ENCODE measurements at places on chromosomes 16 and 17.
A peak's percentile ranks its signal among the peaks of the same experiment; 100 is the strongest.

DNA sequence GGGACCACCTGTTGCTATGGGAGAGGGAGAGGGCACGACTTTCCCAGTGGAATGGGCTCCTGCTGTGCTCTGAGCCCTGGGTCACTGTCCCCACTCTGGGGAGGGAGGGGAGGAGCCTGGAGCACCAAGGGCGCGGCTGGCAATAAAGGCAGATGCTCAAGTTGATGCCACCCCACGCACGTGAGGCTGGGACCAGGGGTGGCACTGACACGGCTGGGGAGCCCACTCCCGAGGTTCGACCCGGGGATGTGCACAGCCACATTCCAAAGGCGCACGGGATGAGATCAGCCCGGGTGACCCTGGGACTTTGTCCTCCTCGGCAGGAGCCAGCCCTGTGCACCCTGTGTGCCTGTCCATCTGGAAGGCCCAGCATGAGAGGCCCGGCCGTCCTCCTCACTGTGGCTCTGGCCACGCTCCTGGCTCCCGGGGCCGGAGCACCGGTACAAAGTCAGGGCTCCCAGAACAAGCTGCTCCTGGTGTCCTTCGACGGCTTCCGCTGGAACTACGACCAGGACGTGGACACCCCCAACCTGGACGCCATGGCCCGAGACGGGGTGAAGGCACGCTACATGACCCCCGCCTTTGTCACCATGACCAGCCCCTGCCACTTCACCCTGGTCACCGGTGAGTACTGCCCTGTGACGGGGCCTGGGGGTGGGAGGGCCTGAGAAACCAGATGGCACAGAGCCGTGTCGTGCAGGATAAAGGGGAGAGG is at the start of gene ENPP7:
Gene ENPP7 (plus strand): TSS at position 175 of the 715 bp plus-strand sequence. CDS start 197 bp downstream, at position 372.
- no peak for DNase-seq

GRCh38 chr17:81735264-81736102 is 23.4 kb downstream of the SLC25A10 start:
- DNase-seq: peak; percentile 65

DNA sequence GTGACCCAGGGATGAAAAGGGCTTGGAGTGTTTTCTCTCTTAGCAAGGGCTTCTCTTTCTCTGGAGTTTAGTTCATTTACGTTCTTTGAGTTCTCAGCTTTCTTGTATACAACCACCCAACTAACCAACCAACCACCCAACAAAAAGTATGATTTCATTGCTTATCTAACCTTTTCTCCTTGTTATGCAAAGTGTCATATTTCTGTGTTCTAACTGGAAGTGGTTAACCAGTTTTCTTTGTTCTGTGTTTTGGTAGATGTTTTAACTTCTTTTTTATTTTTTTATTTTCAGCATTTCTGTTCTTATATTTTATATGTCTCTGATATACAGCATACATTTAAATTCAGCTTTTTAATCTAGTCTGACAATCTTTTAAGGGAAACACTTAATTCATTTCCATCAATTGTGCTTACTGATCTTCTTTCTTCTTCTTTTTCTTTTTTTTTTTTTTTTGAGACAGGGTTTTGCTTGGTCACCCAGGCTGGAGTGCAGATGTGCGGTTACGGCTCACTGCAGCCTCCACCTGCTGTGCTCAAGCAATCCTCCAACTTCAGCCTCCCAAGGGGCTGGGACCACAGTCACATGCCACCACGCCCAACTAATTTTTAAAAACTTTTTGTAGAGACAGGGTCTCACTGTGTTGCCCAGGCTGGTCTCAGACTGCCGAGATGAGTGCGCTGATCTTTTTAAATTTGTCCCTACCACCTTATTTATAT is 29.6 kb downstream of the NLK start:
- DNase-seq: no peak

DNA sequence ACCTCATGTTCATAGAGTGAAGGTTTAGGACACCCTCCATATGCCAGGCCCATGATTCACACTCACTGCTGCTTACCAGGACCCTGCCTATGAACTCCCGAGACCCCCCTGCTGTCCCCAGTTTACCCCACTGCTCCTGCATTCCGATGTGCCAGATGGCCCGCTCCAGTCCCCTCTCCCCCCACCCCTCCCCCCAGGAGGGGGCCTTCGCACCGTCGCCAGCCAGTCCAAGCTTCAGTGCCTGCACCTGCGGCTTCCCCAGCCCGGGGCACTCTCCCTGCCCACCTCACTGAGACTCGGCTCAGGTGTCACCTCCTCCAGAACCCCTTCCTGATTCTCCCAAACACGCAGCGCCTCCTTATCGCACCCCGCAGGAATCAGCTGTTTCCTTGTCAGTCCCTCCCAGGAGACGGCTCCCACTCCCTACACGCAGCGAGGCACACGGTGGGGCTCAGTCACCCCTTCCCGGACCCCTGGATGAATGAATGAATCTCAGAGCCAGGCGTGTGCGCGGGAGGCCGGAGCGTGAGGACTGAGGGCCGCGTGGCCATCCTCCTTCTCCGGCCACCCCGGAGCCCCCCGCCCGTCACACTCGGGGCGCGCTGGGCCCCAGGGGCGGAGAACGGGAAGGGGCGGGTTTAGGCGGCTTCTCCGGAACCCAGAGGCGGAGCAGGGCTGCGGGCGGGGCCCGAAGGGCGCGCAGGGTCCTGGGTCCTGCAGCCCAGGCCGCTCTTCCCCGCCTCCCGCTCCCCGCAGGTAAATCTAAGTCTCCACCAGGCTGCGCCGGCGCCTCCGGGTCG is 1.6 kb downstream of the MYO1C start:
- DNase-seq: peak; percentile 81

DNA sequence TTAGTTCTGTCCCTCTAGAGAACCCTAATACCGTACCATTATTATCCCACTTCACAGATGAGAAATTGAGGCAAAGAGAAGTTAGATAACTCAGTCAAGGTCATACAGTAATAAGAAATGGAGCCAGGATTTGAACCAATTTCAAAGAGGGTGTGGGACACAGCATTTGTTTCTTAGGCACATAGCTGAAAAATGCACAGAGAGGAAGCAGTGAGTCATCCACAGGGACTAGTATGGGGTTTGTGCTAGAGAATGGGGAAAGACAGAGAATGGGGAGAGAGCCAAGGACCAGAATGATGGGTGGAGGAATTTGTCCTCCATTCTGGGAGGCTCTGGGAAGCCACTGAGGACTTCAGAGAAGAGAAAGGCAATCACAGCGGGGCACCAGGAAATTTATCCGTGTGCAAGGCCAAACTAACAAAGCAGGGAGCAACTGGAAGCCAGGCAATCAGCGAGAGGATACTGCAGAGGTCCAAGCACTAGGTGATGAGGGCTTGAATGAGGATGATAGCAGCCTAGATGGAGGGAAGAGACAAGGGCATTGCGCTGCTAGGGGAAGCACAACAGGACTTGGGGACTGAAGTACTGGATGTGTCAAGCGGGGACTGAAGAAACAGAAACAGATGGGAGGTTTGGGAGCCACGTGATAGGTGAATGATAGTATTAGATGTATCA is 78.1 kb upstream of the ZFHX3 start:
- DNase-seq: no peak

- no peak for DNase-seq
These were observed 333.6 kb upstream of the TBX2 start for GRCh38 chr17:61066062-61066461.

- DNase-seq: no peak
These were observed 87.4 kb upstream of the LHX1 start for GRCh38 chr17:36849871-36850348.

- DNase-seq: no peak
These were observed 239.4 kb upstream of the CPHXL start for GRCh38 chr16:75965504-75966374.

DNA sequence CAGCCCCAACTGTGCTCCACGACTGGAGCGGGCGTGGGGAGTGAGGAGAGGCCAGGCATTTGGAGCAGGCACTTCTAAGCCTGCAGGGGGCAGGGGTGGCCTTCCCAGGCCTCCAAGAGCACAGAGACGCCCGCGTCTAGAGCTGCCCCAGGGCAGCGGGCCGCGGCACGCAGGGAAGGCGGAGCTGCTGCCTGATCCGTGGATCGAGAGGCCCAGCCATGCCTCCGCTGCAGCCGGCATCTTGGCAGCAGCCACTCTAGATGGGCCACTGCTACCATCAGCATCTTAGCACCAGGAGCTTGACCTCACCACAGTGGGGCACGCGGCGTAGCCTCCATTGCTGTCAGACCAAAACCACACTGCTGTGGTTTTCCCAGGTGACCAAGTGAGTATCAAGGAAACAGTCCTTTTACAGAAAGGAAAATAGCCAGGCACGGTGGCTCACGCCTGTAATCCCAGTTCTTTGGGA is 20.4 kb upstream of the WDR45B start:
- peak; percentile 35 for DNase-seq

DNA sequence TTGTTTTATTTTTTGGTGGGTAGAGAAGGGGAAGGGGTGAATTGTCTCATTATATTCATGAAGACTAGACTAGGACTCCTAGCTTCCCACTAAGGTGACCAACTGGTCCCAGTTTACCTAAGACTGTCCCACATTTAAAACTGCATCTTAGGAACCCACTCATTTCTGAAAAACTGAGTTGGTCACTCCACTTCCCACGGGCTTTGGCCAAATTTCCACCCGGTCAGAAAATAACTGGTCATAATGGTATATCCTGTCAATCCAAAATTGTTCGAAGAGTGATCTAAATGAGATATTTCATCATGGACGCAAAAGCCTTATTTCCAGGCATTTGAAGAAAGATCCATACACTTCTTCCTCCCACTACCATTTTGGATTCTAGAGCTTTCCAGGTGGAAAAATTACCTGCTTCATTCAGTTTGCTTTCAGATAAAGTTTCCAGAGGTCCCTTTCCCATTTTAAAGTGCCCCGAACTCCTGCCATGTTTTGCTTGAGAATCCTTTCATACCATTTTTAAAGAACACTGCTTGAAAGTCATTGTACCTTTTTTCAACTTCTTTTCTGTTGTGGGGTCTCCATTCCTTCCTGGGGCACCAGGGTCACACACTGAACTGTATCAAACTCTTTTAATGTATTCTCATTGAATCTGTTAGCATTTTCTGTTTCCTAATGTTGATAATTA is 21.8 kb upstream of the ZFHX3 start:
- no peak for DNase-seq

DNA sequence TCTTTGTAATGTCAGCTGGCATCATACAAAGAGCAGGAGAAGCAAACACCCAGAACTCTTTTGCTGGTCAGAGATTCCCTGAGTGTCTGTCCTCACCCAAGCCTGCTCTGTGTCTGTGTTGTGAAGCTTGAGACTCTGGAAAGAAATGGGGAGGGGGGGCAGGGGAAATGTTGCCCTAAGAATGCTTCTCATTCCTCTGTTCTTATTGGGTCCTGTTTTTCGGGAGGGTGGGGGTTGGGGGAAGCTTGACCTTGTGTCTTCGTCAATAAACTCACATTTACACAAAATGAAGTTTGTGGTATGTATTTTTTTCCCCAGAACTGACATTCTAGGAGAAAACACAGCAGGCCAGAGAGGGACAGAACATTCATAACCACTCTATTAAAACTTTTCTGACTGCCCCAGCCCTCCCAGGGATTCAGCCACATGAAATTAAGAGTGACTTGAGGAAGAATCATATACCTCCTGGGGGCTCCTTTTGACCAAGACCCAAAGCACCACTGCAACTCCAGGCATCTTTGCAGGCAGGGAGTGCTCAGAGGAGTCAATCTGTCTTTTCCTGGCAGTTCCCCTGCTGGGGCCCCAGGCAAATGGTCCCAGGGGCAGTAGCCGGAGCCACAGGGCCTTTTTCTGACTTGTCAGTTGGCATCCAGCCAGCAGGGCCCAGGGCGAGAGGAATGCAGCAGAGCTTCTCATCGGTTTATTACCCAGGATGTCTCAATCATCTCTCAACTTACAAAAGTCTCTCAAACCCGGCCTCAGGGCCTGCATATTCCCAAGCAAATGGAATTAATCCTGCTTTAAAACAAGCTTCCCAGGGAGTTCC is 5.1 kb upstream of the RASL10B start:
- no peak for DNase-seq

GRCh38 chr17:65064452-65065019 is 8.0 kb upstream of the GNA13 start:
- no peak for DNase-seq

DNA sequence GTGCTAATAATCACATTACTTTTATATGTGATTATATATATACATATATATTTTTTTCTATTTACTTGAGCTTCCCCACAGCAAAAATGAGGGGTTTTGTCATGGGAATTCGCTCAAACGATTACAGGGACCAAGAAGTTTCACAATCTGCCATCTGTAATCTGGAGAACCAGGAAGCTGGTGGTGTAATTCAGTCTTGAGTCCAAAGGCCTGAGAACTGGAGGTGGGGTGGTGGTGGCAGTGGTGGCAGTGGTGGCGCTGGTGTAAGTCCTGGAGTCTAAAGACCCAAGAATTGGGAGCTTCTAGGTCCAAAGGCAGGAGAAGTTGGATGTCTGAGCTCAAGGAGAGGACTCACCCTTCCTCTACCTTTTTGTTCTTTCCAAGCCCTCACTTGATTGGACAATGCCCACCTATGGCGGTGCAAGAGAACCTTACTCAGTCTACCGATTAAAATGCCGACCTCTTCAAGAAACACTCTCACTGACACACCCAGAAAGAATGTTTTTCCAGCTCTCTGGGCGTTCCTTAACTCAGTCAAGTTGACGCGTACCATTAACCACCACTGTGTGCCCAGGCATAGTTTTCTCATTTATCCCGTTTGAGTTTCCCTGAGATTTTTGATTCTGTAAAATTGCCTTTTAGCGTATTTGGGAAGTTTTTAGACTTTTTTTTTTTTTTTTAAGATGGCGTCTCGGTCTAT is 31.9 kb downstream of the POLR2A start:
- DNase-seq: no peak

DNA sequence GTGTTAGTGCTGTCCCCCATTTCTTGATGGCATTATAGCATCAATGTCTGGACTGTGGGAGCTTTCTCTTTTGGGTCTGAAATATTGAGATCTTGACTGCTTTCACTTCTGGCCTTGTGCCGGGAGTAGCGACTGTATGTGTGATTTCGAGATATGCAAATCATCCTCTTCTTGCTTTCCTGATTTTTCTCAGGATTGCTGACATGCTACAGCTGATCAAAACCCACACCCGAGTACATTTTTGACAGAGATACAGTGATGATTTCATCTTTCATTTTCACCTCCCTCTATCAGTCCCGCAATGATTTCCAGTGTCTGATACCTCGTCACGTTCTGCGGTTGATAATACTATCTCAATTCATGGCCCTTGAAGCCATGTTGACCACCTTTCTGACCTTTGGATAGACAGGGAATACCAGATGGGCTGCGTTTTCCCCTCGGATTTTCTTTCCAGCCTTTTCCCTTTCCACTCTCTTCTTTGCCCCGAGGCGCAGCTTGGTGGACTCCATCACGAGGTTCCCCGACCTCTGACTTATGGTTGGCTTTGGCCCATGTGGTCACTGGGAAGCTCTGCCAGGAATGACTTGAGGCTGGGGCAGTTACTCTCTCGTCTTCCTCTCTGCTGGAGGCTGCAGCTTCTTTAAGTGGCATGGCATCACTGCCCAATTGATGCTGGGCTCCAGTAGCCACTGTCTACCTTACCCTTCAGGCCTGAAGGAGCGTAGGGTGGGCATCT is 184.4 kb downstream of the SNX29 start:
- no peak for DNase-seq
